ACHN (cell line): ENCODE measurements at places on chromosomes 13 and 19.
A peak's percentile ranks its signal among the peaks of the same experiment; 100 is the strongest.

DNA sequence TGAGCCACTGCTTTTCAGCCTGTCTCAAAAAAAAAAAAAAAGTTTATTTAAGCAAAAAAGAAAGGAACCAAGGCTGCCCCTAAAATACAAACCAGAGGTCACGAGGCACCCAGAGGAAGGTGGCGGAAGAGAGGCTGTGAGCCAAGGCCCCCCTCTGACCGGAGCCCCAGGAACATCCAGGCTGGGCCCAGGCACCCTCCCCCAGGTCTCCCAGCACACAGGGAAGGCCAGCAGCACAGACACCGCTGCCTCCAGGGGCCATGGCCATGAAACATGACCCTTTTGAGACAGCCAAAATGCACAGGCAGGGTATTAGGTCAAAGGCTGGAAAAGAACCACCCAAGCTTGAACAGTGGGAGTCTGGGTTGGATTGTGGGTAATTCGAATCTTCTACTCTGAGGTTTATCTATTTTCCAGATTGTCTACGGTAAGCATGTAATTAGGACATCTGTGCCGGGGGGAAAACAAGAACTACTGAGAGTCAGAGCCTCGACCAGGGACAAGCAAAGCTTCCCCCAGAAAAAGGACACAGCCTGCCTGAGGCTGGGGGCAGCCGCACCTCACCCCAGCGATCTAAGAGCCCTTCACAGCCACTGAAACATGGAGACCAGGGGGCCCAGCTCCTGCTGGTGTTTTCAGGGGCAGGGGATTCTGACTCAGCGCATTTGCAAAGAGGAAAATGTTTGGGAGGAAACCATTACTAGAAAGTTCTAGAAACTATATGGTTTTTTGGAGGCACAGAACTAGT lies 8.4 kb downstream of the PEX11G start:
- DNase-seq, result no peak

DNA sequence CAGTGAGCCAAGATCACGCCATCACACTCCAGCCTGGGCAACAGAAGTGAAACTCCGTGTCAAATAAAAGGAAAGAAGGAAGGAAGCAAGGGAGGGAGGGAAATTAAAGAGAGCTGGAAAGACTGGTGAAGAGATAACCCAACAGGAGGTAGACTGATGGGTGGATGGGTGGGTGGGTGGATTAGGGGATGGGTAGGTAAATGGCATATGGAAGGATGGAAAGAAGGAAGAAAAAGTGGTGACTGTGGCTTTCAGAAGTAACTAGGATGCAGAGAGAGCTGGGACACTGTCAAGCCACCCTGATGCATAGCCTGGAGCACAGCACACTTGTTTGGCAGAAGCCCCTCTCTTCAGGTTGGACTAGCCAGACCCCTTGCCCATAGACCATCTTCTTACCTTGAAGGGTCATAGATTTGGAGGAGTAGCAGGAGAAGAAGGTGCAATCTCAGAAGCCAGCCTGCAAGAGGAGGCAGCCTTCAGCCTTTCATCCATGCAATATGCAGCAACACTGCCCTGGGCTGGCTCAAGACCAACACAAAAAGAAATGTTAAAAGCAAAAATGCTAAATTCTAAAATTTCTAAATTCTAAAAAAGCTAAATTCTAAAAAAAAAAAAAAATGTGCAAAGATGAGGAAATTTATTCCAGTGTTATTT lies 5.1 kb downstream of the IQCN start:
- DNase-seq, result no peak

- DNase-seq, result peak; percentile 17
These were observed 1937.3 kb downstream of the OLFM4 start for GRCh38 chr13:54965881-54966280.

- DNase-seq, result peak; percentile 32
These were observed 6.4 kb downstream of the PGLS start for GRCh38 chr19:17517898-17518297.

DNA sequence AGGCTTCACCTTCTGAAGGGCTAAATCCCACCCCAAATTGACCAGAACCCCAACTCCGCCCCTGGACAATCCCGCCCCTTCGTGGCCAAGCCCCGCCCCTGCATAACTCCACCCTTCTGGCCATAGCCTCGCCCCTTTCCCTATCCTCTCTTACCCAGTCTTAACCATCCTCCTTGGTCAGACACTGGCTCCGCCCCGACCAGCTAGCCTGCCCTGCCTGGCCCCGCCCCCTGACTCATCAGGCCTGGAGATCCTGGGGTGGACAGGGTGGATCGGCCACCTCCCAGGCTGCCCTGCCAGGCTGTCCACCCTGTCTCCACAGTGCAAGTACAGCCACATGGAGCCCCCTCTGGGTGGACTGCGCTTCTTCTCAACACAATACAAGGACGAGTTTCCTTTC lies 8.0 kb upstream of the ZNF358 start:
- DNase-seq, result peak; percentile 90

DNA sequence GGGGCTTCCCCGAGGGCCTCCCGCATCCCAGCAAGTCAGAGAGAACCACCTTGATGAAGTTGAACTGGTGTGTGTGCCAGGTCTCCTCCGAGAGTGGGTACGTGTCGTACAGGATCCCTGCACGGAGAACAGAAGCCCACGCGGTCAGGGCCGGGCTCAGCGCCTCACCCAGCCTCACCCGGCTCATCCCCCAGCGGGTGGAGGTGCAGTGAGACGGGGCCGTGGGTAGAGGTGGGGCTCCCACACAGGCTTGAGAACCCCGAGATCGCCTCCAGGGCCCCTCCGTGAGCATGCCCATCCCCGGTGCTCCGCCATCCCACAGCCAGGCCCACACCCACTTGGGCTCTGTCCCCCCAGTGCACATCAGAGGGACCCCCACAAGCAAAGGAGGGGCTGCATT lies 2.3 kb downstream of the GAMT start:
- no peak for DNase-seq

- DNase-seq, result no peak
These were observed 7.4 kb downstream of the ACP5 start for GRCh38 chr19:11570039-11570462.

DNA sequence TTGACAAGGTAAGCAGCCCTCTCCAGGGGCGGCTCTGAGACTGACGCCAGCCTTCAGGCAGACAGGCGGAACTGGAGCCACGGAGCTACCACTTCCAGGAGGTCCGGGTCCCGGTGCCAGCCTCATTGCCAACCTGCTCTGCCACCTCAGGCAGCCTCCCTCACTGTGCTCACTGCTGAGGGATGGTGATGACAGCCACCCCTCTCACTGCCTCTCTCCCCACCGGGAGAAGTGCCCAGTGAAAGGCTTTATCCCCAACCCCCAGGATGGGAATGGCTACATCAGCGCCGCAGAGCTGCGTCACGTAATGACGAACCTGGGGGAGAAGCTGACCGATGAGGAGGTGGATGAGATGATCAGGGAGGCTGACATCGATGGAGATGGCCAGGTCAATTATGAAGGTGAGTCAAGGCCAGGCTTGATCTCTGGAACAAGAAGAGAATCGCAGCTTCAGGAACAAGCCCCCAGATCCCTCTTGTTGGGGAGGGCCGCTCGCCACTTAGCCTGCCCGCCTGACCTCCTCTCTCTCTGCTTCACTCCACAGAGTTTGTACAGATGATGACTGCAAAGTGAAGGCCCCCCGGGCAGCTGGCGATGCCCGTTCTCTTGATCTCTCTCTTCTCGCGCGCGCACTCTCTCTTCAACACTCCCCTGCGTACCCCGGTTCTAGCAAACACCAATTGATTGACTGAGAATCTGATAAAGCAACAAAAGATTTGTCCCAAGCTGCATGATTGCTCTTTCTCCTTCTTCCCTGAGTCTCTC lies 7.6 kb downstream of the CALM3 start:
- DNase-seq, result no peak

DNA sequence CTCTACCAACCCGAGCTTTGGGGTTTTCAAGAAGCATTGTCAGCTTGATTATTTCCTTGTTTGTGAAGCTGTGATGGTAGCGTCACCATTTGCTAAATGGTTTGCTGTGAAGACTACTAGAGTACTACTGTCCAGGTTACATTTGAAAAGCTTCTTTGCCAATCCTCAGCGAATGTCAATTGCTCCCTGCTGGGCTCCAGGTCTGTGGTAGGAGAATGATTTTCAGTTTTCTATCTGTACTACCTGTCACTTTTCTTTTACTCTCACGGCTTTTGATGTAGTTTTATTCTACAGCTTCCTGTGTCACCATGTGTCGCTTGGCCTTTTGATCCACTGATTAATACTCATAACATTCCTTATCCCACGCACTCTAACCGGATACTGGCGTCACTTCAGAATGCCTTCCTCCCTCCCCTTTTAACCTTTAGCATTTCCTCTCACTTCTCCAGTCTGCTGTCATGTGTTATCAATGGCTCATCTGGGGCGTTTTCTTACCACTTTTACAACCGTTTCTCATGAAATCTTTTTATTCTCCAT lies 7.5 kb upstream of the GPR183 start:
- no peak for DNase-seq

DNA sequence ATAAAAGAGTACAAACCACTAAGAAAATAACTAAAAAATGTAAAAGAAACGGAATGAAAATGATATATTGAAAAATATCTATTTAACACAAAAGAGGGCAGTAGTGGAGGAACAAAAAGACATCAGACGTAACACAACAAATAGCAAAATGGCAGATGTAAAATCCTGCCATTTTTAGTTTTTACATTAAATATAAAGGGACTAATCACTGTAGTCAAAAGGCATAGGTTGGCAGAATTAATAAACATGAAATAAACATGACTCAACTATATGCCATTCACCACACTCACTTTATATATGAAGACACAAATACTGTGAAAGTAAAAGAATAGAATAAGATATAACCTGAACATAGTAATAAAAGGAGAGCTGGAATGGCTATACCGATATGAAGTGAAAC lies 11.0 kb downstream of the MTUS2 start:
- no peak for DNase-seq

- no peak for DNase-seq
These were observed 71.6 kb downstream of the KL start for GRCh38 chr13:33087790-33088189.

DNA sequence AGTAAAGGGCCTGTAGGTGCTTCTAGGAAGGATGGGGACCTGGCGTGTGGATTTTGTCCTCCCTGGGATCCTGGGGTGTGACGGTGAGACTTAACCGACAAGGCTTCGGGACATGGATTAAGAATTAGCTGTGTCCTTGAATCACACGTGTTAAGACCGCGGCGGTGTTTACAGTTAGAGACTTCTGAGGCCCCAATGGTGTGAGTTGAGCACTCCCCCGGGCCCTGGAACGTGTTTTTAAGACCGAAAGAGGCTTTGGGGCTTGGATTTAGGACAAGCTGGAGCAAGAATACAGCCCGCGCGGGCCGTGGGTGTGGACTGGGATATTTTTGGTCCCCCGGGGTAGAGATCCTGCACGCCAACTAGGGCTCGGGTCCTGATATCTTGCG lies 1.2 kb upstream of the SLC27A1 start:
- no peak for DNase-seq

- no peak for DNase-seq
These were observed 1.0 kb downstream of the FLT1 start for GRCh38 chr13:28493740-28494503.

DNA sequence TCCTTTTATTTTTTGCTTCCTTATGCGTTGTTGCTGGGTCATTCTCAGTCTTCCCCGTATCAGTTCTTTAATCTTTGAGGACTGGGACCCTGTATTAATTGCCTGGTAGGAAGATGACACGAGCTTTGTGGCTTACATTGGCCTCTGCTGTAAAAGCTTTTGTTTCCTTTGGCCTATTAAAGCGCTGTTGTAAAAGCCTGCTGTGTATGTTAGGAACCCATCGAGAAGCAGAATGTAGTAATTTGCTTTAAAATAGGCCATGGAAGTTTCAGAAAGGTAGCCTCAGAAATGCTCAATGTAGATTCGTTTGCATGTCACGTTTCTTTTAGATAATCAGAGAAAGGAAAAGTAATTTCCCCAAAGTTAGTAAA lies 257.5 kb upstream of the STARD13 start:
- no peak for DNase-seq

GRCh38 chr13:111421216-111421615 lies 100.8 kb downstream of the TEX29 start:
- no peak for DNase-seq

DNA sequence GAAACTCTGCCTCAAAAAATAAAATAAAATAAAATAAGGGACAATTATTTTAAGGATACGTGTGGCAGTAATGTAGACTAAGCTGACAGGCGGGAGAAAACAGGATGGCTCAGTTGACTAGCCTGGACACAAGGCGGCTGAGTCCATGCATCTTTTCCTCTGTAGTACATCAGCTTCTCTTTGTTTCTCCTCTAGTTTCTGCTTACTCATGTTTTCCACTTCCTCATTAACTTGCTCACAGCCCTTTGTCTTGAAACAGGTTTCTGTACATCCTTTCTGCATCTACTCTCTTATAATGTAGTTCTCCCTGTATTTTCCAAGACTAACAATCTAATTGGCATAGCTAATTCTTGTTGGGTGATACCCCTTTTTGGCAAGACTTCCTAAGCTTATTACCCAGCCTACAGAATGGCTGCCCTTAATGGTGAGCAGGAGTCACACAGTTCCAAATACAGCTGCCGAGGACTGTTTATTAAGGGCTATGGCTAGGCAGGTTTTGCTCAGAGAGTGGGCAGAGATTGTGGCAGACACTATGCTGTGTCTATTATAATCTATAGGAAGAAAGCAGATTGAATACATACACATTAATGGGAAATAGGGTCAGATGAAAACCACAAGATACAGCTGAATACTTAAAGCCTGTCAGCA lies 58.7 kb upstream of the KLF5 start:
- no peak for DNase-seq

- no peak for DNase-seq
These were observed 6.5 kb upstream of the ZNF444 start for GRCh38 chr19:56134654-56134921.

- DNase-seq, result no peak
These were observed 21.2 kb downstream of the ZNF675 start for GRCh38 chr19:23665651-23666410.

DNA sequence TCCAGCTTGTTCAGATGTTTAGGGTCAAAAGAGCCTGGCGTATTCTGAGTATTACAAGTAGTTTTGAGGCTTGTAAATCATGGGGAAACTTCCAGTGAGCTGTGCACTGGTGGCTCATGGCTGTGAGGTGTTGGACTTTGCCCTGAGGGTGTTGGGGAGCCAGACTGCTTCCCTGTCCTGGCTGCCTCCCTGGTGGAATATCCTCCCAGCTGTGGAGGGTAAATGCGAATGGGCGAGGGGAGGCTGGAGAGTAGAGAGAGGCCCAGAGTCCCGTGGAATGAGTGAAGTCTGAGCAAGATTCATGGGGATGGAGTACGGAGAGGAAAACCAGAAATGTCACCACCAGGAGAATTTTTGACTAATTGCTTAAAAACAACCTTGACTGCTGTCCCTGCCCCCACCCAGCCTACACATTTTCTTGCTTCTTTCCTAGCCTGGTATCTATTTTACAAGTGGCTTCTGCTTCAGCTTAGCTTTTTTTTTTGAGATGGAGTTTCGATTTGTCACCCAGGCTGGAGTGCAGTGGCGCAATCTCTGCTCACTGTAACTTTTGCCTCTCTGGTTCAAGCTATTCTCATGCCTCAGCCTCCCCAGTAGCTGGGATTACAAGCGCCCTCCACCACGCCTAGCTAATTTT lies 3.7 kb downstream of the SNRPA start:
- DNase-seq, result no peak
